ENCODE measurements at places on chromosomes 7 and 10. TPM values are rescaled to one million over a fixed set of nuclear protein-coding genes. Genes with fewer than 3 reads are reported as not detected.

DNA sequence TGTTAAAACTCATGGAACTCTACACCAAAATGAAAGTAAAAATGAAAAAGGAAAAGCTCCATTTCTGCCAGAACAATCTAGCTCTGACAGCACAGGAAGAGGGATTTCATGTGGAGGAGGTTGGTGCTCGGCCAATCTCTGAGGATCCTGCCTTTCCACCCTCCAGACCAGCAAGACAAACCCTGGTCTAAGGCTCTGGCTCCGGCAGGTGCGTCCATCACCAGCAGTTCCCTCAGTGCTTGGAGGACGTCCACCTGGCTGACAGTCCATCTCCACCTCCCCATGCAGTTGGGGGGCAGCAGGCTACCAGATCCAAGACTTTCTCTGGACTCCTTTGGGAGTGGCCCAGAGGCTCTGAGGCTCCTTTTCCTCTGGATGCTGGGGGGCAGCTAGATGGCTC lies 25.0 kb upstream of the LOXL4 start:
- no peak for DNase-seq

ZPBP gene
- total RNA-seq, result not detected

DNA sequence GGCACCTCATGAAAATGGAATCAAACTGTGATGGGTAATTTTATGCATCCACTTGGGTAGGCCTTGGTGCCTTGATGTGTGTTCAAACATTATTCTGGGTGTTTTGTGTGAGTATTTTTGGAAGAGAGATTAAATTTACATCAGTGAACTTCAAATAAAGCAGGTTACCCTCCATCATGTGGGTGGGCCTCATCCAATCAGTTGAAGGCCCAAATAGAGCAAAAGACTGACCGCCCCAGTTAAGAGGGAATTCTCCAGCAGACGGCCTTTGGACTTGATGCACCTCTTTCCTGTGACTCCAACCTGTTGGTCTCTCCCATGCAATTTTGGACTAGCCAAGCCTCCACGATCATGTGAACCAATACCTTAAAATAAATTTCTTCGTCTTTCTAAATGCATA lies 97.7 kb upstream of the DPP6 start:
- no peak for DNase-seq

DNA sequence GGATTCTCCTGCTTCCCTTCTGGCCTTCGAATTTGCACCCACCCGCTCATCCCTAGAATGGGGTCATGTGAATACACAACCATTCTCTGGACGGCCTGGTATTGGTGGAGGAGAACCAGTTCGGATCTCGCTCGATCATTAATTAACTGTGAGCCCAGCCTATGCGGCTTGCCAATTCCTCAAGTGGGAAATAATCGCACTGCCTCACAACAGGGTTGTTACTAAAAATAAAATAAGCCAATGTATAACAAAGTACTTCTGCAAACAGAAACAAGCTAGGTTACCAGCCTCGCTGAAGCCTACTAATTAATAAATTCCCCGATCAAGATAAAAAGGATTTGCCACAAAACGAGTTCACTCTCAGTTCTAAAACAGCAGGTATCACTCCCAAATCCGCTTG lies 16.2 kb downstream of the CTBP2 start:
- no peak for DNase-seq

DNA sequence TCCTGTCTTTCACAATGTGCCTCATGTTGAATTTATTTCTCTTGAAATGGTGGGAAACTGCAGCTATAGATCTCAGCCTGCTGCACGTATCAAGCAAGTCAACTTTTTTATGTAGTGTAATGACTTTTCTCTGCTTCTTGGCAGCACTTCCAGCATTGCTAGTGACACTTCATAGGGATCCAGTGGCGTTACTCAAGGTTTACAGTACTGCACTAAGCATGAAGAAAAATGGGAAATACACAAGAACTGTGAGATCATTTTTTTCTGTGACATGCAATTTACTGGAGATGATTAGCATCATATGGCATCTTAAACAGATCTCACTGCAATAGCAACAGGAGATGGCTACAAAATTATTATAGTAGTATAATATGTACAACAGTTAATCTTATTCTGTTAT lies 90.9 kb downstream of the POLR1F start:
- DNase-seq, result no peak

GRCh38 chr7:101134399-101134980 lies 7.6 kb downstream of the SERPINE1 start:
- DNase-seq, result no peak

DNA sequence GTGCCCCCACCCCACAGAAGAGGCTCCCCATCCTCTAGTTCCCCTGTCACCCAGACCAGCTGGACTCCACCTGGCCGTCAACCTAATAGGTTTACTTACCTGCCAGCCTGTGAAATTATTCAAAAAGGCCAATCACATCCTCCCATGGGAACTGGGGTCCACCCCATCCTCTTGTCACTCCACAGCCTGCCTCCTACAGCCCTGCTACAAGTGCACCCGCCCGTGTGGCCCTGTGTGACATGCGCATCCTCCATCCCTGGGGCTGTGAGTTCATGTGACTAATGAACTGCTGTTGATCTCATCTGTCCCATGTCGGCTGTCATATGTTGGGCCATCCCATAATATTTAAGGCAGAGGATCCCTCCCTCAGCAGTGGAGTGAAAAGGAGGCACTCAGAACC lies 39.4 kb downstream of the AOC1 start:
- DNase-seq, result no peak

DNA sequence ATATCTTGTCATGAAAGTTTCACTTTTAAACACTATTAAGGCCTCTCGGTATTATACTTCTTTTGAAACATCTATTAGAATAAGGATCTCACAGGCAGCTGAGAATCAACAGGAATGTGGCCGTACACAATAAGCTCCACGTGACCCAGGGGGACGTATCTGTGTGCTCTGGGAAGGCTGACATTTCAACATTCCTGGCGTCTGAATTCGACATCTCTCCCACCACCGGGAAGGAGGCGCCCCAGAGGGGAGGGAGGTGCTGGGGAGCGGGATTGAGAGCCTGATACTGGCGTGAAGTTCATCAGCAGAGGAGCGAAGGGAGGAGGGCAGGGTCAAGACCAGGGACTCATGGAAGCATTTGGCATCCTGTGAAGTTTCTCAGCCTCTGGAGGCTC lies 401.3 kb downstream of the DNAJB6 start:
- no peak for DNase-seq

MALSU1 gene
- 43.4 TPM for total RNA-seq

GRCh38 chr7:112512451-112513210 lies 31.8 kb downstream of the LSMEM1 start:
- no peak for DNase-seq

GRCh38 chr10:133082685-133083421 lies 4.9 kb upstream of the ADGRA1 start:
- no peak for DNase-seq

DNA sequence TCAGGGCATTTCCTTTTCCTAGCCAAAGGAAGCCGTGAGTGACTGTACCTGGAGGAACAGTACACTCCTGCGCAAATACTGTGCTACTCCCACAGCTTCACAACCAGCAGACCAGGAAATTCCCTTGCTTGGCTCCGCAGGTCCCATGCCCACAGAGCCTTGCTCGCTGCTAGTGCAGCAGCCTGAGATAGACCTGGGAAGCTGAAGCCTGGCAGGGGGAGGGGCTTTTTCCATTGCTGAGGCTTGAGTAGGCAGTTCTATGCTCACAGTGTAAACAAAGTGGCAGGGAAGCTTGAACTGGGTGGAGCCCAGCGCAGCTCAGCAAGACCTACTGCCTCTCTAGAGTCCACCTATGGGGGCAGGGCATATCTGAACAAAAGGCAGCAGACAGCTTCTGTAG lies 291.2 kb downstream of the HGF start:
- DNase-seq, result no peak

Data from aorta (tissue), 5 donors.